T-helper 17 cell (primary cell): ENCODE measurements at places on chromosomes 4 and X.

DNA sequence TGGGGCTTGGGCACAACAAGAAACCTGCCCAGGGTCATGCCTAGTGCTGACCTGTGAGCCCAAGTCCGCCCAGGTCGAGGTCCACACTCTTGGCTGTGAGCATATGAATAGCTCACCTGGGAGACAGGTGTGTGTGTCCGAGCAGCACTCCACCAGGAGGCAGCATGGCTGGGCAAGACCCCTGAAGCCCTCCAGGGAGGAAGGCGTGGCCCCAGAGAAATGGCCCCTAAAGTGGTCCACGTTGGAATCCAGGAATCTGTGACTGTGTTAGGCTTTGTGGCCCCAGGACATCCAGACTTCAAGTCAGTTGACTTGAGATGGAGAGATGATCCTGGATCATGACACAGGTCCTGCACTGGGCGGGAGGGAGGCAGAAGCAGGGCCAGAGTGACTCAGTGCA lies 138.8 kb downstream of the CPZ start:
- no peak for DNase-seq

DNA sequence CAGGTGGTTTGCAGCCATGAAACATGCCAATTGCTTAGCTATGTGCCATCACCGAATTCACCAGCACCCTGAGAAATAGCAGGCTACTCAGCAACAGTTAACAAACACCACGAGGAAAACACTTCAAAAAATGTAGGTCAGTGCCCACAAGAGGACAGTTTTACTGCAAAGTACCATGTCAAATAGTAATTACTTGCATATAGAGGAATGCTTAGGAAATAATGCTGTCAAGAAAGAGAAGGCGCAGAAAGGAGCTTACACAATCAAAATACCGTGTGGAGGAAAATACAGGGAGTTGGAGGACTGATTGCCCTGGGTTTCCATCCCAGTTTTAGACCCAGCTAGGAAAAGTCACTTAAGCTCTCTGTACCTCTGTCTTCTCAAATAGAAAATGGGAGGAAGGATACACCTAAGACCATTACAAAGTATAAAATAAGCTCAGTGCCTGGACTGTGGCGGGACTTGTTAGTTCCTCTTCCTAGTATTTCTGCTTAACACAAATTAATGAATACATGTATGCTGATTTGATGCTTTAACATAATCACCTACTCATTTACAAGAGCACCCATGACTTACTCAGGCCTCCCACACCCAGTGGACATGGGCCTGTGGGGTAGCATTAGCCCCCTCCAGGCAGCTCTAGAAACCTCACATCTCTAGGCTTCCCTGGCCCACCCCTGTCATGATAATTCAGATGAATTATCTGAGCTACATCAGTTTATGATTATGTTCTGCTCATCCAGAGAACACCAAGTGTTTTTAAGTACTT lies 44.5 kb upstream of the IL21 start:
- no peak for DNase-seq

DNA sequence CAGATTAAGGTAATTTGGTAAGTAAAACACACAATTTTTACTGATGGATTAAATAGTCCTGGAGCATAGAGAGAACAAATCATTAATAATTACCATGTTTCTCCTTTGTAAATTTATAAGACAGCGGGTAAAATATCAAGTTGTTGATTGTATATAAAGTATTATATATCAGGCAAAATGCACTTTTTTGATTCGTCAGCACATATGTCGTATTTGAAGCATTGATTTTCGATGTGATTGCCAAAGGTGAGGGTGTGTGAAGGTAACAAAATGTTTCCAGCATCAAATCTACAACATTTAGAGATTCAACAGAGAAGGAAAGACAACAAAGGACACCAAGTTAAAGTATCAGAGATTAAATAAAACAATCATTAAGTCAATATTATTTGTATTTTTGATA lies 1437.8 kb upstream of the ADGRL3 start:
- DNase-seq: no peak

- DNase-seq: no peak
These were observed 56.4 kb downstream of the FBXW7 start for GRCh38 chr4:152479428-152480026.
